HS-27A (cell line): ENCODE measurements at places on chromosomes 11 and 22.

DNA sequence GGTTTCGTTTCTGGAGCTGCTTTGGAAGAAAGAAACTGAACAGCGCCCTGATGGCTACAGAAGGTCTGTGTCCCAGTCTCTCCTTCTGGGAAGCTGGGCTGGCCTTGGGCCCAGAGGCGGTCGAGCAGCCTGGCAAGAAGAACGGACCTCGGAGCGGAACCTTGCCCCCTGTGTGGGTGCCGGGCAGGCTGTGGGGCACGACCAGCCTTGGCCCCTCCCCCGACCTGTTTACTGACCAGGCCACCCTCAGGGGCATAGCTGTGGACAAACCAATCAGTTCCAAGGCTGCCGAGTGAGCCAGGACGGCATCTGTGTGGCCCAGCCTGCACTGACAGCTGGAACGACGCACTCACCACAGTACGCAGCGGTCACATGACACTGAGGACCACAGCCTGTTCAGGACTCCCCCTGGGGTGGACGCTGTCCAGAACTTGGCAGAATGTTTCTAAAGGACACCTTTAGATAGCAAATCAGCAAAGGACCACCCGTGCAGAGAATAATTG lies 7.2 kb downstream of the PIM3 start:
- no peak for DNase-seq

DNA sequence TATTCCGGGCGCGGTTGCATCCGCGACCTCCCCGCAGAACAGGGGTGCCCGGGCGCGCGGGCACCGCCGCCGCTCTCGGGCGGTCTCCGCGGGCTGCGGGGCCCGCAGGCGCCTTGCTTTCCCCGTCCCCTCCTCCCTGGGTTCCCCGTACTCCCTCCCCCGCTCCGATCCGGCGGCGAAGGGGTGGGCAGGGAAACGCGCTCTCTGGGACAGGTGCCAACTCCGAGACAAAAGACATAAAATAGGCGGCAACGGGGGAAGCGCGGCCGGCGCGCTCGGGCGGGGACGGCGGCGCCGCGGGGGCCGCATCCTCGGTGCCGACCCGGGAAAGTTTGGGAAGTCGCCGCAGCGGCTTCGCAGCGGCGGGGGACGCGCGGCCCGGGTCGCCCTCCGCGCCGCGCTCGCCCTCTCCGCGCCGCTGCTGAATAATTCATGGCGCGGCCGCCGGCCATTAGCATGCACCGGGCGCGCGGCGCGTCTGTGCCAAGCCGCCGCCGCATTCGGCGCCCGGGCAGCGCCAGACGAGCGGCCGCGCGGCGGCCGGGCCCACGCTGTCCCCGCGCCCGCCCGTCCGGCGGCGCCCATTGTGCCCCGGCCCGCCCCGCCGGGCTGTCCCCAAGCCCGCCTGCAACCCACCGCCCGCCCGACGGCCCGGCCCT lies 78.7 kb upstream of the PPARA start:
- DNase-seq: peak; percentile 73

DNA sequence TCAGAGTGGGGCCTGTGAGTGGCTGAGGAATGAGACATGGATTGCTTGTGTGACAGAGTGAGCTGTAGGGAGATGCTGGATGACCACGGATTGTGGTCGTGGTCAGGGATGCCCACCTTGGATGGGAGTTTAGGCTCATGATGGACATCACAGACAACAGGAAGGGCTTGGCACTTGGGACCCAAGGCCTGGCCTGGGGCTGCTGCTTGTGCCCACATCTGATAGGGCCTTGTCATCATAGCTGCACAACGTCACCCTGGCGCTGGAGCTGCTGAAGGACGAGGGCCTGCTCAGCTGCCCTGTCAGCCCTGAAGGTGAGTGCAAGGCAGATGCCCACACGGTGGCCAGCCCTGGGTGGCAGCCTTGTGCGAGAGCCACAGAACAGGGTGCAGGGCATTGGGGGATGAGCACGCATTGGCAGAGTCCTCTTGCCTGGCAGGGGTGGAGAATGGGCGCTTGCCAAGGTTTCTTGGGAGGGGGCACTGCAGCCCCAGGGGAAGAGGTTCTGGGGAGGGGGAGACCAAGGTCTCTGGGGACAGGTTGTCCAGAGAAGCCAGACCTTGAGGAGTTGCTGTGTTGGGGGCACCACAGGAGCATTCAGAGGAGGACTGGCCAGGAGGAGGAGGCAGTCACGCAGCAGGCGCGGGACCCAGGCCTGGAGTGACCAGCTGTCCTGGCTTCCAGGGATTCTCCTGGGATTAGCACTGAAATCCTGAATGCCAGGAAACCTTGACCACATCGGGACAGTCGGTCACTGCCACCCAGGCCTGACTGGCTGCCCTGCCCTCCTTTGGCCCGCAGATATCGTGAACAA lies 25.0 kb downstream of the PARVG start:
- DNase-seq: no peak

- no peak for DNase-seq
Measured at GRCh38 chr11:132060567-132060966, 690.2 kb downstream of the NTM start.

DNA sequence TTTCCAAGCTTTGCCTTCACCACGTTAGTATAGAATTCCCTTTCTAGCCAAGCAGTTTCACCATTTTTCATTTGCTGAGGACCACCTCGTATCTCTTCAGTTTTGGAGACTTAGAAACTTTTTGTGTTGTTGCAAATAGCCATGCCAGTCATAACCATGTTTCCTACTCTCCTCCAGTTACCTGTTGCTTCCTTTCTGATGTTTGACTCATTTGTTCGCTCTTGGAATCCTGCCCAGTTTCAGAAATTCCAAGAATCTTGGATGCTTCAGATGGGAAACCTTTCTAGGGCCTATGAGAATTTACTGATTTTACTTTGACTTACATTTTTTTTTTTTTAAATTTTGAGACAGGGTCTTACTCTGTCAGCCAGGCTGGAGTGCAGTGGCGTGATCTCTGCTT lies 65.4 kb downstream of the PPP6R3 start:
- peak; percentile 64 for DNase-seq

GRCh38 chr22:22710719-22711531 lies 66.5 kb downstream of the GGTLC2 start:
- no peak for DNase-seq

- no peak for DNase-seq
Measured at GRCh38 chr11:101523634-101524260, 60.1 kb downstream of the TRPC6 start.
